ENCODE measurements at places on chromosomes 5 and 9. TPM values are rescaled to one million over a fixed set of nuclear protein-coding genes. Genes with fewer than 3 reads are reported as not detected.
A peak's percentile ranks its signal among the peaks of the same experiment; 100 is the strongest.

Gene SYK
- total RNA-seq, result 22.2 TPM

Gene PCDHB9
- 4.2 TPM for total RNA-seq

Gene OLFM1
- 27.4 TPM for total RNA-seq

- H3K4me1 ChIP-seq, result peaks cover 4% of the 10 kb centered on the region
- H3K36me3 ChIP-seq, result no peaks in the 10 kb centered on the region
- no peak for DNase-seq
- H3K4me3 ChIP-seq, result no peak overlapping the region
Measured at GRCh38 chr5:150649108-150650020, 8.9 kb downstream of the SYNPO start.

DNA sequence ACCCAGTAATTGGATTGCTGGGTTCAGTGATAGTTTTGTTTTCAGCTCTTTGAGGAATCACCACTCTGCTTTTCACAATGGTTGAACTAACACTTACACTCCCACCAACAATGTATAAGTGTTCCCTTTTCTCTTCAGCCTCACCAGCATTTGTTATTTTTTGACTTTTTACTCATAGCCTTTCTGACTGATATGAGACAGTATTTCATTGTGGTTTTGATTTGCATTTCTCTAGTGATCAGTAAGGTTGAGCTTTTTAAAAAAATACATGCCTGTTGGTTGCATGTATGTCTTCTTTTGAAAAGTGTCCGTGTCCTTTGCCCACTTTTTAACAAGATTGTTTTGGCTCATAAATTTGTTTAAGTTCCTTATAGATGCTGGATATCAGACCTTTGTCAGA is 185.7 kb upstream of the CCNH start:
- no peaks in the 10 kb centered on the region for H3K4me1 ChIP-seq
- DNase-seq, result no peak
- H3K27me3 ChIP-seq, result no peaks in the 10 kb centered on the region
- H3K27ac ChIP-seq, result no peak overlapping the region

- H3K4me3 ChIP-seq, result no peak overlapping the region
- H3K27ac ChIP-seq, result no peak overlapping the region
- H3K27me3 ChIP-seq, result no peaks in the 10 kb centered on the region
- no peaks in the 10 kb centered on the region for H3K4me1 ChIP-seq
- no peak for DNase-seq
- no peaks in the 10 kb centered on the region for H3K36me3 ChIP-seq
Measured at GRCh38 chr5:61635271-61635670, 303.2 kb downstream of the ZSWIM6 start.

Gene KIF20A
- not detected for total RNA-seq

DNA sequence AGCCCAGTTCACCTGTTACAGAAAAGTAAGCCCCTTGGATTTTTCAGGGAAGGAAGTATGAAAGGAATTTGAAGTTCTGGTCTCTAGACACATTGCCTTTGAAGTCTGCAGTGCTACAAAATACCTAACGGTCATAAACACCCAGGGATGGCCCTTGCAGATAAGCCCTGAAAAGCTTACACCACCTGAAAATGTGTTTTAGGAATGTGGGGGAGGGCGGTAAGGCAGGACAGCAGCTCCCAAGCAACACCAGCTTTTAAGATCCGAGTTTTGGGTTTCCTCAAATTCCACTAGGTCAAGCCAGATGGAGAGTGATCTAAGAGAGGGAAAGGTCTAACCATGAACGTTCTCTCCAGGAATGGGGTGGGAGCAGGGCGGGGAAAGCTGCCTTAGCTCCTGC is 114.1 kb upstream of the PANK3 start:
- no peaks in the 10 kb centered on the region for H3K36me3 ChIP-seq
- H3K4me1 ChIP-seq, result peaks cover 4% of the 10 kb centered on the region
- H3K27ac ChIP-seq, result no peak overlapping the region
- H3K27me3 ChIP-seq, result no peaks in the 10 kb centered on the region

GRCh38 chr5:144367991-144368390 is 197.3 kb downstream of the KCTD16 start:
- no peak overlapping the region for H3K4me3 ChIP-seq
- no peak overlapping the region for H3K27ac ChIP-seq
- H3K4me1 ChIP-seq, result no peaks in the 10 kb centered on the region
- no peaks in the 10 kb centered on the region for H3K27me3 ChIP-seq

DNA sequence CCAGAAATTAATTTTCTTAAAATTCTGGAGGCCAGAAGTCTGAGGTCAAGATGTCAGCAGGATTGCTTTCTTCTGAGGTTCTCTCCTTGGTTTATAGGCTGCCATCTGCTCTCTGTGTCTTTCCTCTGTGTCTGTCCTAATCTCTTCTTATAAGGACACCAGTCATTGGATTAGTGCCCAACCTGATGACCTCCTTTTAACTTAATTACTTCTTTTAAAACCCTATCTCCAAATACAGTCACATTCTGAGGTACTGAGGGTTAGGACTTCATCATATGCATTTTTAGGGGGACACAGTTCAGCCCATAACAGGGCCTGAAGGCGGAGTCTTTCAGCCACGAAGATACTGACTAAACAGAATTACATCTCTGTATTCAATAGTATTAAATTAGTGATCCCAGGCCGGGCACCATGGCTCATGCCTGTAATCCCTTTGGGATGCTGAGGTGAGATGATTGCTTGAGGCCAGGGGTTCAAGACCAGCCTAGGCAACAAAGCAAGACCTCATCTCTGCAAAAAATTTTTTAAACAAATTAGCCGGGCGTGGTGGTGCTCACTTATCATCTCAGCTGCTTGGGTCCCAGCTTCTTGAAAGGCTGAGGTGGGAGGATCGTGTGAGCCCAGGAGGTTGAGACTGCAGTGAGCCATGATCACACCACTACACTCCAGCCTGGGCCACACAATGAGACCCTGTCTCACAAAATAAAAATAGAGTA is 5.9 kb upstream of the RPS6 start:
- H3K4me1 ChIP-seq, result no peaks in the 10 kb centered on the region
- H3K4me3 ChIP-seq, result no peak overlapping the region
- H3K27me3 ChIP-seq, result no peaks in the 10 kb centered on the region
- no peaks in the 10 kb centered on the region for H3K36me3 ChIP-seq
- no peak for DNase-seq

Gene LCN12
- 10.3 TPM for total RNA-seq

DNA sequence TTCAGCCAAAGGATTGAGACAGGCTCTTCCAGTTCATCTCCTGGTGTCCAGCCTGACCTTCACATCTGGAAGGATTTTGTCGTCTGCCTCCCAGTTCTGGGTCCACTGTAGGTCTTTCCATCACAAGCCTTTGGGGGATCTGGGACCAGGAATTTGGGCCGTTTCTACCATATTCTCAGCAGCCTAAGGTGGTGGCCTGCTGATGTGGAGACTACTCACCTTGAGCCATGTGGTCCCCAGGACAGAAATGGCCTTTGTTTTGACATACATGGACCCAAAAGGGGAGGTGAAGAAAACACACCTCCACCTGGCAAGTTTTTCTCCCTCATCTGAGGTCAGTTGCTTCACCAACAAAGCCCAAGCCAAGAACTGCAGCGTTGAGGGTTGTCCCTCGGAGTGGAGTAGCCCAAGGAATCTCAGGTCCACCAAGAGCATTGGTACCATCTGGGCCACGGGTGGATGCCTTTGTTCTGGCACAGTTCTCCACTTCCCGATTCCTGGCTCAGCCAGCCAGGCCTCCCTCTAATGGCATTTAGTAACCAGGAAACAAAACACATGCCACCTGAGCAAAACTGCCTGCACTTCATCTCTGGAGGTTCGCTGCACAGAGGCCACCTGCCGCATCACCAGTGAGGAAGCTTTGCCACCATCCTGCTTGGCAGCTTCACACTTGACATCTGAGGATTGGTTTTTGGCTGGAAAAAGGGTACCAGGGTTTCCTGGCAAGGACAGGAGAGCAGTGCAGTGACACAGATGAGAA is 24.7 kb downstream of the AMBP start:
- H3K27ac ChIP-seq, result no peak overlapping the region
- H3K4me3 ChIP-seq, result no peak overlapping the region
- H3K36me3 ChIP-seq, result no peaks in the 10 kb centered on the region
- no peaks in the 10 kb centered on the region for H3K4me1 ChIP-seq

DNA sequence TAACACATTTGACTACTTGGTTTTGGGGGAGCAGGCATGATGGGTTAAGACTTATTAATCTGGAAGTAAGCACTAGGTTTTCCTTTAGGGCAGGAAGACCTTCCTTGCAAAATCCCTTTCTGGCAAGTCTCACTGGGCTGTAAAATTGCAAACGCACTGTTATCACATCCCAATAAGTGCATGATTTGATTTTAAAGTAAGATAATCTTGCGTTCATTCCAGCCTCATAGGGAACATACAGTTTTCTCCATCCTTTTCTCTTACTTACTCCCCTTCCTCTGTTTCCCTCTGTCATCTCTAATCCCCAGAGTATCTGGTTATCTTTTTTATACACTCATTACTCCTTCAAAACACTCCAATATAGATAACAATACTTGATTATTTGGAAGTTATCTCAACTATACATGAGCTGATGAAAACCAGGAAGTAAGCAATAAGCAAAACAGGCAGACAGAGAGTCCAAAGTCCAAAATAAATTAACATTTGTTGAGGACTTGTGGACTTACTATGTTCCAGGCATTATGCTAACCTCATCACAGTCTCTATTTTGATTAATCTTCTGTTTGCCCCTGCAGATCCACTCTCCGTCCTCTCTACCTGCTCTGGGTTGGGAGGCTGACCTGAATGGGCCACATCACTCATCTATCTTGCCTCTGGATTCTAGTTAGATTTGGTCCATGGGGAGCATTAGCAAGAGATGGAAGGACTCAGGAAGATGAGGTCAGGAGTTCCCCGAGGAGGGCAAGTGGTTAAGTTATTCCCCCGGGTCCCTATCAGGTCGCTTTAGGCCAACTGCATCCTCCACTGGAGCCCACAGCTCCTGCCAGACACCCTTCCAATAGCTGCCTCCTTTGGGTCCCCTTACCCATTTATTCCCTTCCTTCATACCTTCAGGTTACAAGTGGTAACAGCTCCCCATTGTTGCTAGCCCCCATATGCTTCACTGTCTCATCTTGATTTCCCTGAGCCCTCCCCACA is 60.2 kb downstream of the SLC22A5 start:
- no peak for DNase-seq
- H3K27ac ChIP-seq, result peak overlapping the region; percentile 5
- H3K27me3 ChIP-seq, result no peaks in the 10 kb centered on the region
- H3K4me1 ChIP-seq, result peaks cover 34% of the 10 kb centered on the region

Gene LHX6
- 20.2 TPM for total RNA-seq

DNA sequence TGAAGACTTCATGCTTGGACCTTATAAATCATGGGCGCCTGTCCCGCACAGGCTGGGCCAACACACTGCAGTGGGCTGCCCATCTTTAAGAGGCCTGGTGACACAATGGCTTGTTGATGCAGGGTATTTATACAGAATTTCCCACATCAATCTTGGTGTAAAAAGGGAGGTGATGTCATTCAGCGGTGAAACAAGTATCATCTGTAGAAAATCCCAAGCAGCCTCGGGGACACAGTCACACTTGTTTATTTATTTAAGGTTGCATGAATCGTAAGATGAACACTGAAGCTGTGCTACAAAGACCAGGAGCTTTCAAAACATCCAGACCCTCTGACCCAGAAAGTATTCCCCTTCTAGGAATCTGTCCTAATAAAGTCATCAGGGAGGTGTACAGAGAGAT is 40.5 kb downstream of the SMIM23 start:
- no peak overlapping the region for H3K4me3 ChIP-seq
- no peaks in the 10 kb centered on the region for H3K4me1 ChIP-seq
- no peak for DNase-seq

Gene SPATA31C1
- not detected for total RNA-seq

Data from uterus (tissue), 4 donors.